ENCODE measurements at places on chromosomes 7 and 10. TPM values are rescaled to one million over a fixed set of nuclear protein-coding genes. Genes with fewer than 3 reads are reported as not detected.

The CH25H gene
- 0.14 TPM for total RNA-seq

The RADIL gene
- total RNA-seq: 0.35 TPM

The PNLIPRP2 gene
- not detected for total RNA-seq

The CASD1 gene
- 16.7 TPM for total RNA-seq

The NME8 gene
- total RNA-seq: not detected

DNA sequence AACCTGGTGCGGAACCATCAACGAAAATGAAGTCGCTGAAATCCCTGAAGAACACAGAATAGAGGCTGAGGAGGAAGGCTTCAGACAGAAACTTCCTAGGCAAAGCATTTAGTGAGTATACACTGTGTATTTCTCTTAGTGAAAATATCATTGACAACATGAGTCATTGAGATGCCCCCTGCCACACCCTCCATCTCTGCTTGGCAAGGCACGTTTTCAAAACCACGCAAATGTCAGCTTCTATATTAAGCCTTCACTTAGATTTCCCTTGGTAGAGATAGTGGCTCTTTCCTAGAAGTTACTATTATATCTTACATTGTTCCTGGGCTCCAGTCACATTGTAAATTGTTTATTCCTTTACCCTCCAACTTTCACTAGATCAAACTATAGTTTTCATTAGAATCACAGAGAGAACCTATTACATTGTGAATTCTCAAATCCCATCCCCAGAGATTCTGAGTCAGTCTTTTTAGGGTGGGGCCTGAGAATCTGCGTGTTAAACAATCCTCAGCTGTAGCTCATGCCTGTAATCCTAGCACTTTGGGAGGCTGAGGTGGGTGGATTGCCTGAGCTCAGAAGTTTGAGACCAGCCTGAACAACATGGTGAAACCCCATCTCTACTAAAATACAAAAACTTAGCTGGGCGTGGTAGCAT is 4.6 kb upstream of the SKAP2 start:
- DNase-seq: no peak

GRCh38 chr10:71998119-71998839 is 34.1 kb downstream of the CHST3 start:
- DNase-seq: no peak

- DNase-seq: no peak
Measured at GRCh38 chr7:120944826-120945562, 5.6 kb upstream of the ING3 start.

GRCh38 chr7:77427996-77428603 is 12.0 kb upstream of the GSAP start:
- no peak for DNase-seq

- DNase-seq: no peak
Measured at GRCh38 chr7:130353196-130353595, 8.6 kb downstream of the CPA5 start.

DNA sequence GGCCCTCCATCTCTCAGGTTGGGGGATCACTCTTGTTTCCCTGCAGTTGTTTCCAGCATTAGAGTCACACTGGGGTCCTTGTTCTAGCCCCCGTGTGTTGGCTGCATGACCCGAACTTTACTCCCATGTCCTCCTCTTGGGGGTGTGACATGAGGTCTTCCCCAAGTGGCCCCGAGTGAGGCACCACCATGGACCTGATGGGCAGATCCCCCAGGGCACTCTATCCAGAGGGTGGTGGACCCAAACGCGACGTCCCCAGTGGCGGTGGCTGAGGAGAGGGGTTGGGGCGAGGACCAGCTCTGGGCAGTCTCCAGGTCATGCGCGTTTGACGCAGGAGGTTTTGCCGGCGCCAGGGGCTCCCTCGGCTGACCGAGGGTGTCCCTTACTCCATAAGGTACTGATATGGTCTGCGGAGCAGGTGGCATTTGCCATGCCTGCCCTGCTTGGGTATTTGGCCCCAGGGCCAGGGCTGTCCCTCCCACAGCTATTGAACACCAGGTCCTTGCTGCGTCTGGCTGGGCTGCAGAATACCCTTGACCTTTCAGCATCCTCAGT is 131.9 kb downstream of the LHPP start:
- DNase-seq: no peak

GRCh38 chr7:134954197-134955082 is 31.9 kb upstream of the AGBL3 start:
- no peak for DNase-seq

DNA sequence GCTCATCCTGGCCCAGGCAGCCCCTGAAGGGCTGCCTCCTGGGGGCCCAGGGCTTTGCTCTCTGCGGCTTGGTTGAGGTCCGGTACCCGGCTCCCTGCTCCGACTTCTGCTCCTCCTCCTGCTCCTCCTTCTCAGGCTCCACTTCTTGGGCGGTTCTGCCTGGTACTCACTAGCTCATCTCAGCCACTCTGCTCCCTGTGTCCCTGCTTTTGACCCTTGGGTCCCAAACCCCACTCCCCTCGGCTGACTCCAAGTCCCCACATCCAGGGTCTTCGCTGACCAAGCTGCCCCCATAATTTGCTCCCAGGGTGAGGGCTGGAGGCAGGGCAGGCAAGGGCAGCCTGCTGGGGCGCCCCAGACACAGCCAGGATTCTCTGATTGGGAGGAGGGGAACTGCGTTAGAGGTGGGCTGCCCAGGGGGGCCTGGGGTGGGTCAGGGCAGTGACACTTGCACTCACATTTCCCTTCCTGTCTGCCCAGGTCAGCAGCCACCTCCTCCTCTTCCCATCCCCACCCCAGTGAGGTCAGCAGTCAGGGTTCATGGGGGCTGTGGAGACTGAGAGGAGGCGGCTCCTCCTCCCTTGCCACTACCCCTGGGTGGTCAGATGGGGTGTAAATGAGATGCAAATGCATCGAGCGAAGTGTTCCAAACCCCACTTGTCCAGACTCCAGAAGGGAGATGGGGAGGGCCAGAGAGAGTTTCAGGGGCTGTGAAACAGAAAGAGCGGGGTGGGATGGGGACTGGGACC is 2.2 kb downstream of the SMARCD3 start:
- DNase-seq: no peak

DNA sequence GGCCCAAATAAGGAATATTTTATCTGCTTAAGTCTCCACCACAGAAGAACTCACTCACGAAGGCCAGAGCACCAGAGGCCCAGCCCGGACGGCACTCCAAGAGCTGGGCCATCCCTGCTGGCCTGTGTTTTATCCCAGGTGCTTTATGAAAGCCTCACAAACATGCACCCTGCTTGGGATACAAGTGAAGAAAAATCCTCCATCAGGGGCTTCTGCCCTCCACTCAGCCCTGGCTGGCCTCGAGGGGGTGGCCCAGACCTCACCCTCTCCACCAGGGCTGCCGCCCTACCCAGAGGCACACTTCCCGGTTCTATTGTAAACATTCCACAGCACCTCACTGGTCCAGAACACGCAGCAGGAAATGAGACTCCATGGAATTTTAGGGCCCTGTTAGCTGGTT is 19.8 kb upstream of the DNAAF5 start:
- DNase-seq: no peak

GRCh38 chr10:79437111-79437814 is 8.2 kb downstream of the ZCCHC24 start:
- DNase-seq: no peak

DNA sequence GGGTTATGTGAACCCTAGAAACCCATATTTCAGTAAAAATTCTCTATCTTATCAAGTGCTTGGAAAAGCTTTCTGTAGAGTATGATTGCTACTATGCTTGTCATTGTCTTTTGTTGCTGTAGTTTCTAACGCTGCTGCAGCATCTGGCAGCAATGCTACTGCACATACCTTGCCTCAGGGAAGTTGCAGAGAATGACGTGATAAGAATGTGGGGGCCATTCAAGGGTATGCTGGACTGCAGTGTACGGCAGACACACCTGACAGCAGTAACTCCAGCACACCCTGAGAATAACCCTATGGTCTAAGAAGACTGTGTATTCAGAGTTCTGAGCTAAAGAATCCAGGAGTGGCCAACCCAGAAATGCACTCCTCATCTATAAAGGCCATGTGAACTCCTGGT is 20.5 kb downstream of the TRIM4 start:
- DNase-seq: no peak

DNA sequence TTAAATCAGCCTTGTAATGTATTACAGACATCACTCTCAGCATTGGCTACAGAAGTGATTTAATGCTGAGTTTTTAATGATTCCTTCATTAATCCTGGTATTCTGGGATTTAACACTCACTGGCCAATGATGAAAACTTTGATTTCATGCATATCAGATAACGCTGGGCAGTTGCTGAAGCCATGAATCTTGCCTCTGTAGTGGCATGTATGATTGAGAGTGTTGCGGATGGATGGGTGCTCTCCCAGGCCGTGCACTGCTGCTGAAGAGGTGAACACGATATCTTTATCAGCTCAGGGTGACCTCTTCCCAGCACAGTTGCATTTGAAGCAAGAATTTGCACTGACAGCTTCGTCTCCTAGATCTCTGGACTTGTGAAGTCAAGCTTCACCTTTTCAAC is 168.7 kb downstream of the LRRC4 start:
- no peak for DNase-seq

- no peak for DNase-seq
Measured at GRCh38 chr10:61487506-61487905, 34.3 kb upstream of the TMEM26 start.

GRCh38 chr10:12655940-12656339 is 306.6 kb downstream of the CAMK1D start:
- DNase-seq: no peak

GRCh38 chr7:149729983-149730801 is 43.2 kb downstream of the ZNF467 start:
- DNase-seq: no peak

GRCh38 chr7:76381814-76382213 is 23.0 kb upstream of the YWHAG start:
- no peak for DNase-seq

GRCh38 chr7:93055543-93056107 is 62.2 kb downstream of the SAMD9 start:
- DNase-seq: no peak

DNA sequence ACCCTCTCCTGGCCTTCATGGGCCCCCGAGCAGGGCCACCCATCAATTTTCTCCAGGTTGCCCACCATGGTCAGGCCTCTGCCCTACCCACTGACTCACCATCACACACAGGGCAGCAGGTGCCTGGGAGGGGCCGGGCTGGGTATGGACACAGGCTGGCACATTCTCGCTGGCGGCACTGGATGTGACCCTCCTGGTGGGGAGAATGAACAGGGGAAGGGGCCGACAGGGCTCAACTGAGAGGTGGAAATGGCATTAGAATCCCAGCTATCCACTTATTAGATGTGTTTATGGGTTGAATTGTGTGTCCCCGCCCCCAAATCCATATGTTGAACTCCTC is 16.4 kb downstream of the KCP start:
- no peak for DNase-seq

DNA sequence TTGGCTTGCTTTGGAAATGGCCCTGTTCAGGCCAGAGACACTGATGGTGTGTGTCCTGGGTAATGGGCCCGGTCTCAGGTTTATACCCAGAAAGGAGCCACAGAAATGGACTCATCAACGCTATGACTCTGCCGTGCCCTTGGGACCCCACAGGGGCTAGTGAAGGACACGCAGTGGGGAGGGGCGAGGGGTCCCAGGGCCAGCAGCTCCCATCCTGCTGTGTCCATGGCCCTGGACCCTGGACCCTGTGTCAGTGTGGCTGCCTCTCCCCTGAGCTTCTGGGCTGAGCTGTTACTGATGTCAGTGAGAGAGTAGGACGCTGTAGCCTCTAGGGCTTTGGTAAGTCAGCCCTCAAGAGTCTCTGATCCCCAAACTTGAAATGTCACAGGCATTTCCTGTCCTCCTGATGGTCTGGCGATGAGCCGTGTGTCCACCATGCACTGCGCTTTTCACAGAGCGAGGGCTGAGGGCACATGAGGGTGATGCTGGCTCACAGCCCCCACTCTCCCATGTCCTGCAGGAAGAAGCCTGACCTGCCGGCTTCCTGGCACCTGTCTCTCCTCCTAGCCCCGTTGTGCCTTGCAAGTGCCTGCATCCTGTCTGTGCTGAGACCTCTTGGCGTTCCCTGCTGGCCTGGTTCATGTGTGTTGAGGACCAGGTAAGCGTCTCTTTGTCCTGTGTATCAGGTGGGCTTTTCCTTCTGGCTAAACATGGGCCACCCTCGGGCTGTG is 4.4 kb downstream of the ZNF316 start:
- DNase-seq: no peak

DNA sequence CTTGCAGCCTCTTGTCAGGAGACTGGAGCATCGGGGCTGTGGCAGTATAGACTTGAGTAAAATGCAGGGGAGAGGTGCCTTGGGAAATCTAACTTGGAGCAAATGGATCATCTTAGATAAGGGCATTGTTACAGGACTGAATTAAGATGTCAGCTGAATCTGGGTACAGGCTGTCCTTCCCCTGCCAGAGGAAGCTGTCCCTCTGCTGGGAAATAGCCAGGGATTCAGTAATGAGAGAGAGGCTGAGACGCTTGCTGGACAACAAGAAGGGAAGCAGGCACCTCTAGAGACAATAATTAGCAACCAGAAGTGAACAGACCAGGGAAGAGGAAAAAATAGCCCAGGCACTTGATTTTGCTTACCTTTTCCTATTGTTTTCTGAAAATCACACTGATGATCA is 20.7 kb upstream of the RAPGEF5 start:
- DNase-seq: no peak

GRCh38 chr10:74755273-74755672 is 71.1 kb upstream of the KAT6B start:
- DNase-seq: no peak

All from activated naive CD4-positive, alpha-beta T cell treated with anti-CD3 and anti-CD28 coated beads, Interleukin-2, amount 50 U/mL, for 72 hours (primary cell).